ENCODE measurements at places on chromosomes 5 and 9.

DNA sequence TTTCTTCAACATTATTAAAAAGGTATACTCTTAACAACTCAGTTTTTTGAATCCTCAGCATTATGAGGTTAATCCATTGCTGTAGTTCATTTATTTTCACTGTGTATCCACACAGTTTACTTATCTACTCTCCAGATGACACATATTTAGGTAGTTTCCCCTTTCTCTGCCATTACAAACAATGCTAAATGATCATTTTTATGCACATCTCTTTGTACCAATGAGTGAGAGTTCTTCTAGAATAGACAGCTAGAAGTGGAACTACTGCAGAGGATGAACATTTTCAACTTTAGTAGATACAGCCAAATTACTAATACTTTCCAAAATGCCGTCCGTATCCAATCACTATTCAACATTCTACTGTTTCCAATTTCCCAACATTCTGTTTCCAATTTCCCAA lies 11.5 kb downstream of the AFF4 start:
- DNase-seq = no peak

- no peak for DNase-seq
Measured at GRCh38 chr5:73104326-73104725, 16.0 kb upstream of the TMEM171 start.

DNA sequence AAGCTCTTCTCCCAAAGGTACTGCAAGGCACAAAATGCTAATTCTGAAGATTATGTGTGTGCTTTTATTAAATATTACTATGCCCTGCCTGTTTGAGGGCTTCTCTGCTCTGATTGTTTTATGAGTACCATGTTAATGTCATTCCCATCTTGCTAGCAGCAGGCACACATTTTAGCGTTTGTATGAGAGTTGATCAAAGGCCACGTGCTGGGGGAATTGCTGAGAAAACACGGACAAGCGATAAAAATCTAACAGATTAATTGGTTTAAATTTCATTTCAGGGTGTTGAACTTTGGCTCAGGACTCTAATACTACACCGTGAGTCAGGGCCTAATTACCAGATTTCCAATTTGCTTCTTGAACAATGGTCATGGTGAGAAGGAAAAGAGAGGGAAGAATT lies 298.4 kb downstream of the EBF1 start:
- DNase-seq = no peak

DNA sequence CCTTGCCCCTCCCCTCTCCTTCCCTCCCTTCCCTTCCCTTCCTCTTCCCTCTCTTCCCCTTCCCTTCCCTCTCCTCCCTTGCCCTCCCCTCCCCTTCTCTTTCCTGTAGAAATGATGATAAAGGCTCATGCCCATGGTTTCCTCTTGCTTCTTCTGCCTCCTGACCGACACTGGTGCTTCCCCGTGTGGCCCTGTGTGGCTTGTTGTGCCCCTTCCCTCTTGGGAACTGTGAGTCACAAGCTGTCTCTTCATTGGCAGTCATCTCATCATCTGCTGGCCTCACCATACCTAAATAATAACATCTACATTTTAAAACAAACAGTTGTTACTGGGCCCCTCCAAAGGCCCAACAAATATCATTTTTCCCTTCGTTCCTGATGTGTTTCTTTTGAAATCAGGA lies 11.7 kb upstream of the CARNMT1 start:
- DNase-seq = no peak

GRCh38 chr9:75455444-75455921 lies 367.2 kb downstream of the OSTF1 start:
- DNase-seq = peak; percentile 7
